ENCODE measurements at places on chromosomes 5 and 9.

- DNase-seq = no peak
Measured at GRCh38 chr5:40027400-40027799, 602.6 kb upstream of the DAB2 start.

DNA sequence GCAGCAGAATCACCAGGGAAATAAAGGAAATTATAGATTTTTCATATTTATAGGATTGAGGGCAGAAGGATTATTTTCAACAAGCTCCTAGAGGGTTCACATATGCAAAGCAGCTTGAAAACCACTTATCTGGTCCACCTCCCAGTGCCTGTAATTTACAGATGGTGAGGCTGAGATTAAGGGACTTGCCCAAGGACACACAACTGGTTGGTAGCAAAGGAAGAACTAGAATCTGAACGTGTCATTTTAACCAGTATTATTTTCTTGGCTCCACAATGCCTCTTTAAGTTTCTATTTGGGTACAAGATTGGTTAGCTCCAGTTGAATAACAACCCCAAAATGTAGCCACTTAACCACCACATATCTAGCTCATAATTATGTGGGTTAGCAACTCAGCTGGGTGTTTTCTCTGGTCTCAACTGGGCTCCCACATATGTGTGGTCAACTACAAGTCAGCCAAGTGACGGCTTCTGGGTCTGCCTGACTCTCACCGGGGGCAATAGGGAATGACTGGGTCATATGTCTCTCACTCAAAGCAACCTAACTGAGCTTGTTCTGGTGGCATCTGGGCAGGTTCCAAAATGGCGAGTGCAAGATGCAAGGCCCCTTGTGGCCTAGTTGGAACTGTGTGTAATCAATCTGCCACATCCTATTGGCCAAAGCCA, 127.7 kb downstream of the ZDHHC21 start:
- DNase-seq = no peak

DNA sequence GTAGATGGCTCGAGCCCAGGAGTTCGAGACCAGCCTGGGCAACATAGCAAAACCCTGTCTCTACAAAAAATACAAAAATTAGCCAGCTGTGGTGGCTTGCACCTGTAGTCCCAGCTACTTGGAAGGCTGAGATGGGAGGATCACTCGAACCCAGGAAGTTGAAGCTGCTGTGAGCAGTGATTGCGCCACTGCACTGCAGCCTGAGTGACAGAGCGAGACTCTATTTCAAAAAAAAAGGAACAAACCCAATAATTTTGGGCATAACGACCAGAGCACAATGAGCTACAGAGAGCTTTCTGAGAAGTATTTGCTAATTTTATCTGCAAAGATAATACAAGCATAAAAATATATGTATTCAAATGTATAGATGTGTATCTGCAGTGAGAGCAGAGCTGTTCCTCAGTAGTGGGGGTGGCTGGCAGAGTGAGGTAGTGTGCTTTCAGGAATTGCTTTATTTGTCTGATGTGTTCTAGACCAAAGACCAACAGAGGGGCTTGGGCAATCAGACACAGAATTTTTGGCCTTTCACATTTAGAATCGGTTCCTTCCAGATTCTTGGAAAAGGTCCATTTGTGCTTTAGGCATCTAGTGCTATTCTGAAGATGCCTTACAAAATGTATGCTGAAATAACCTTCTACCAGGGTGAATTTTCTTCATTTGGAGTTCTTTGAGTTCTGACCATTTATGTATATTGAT, 5.2 kb downstream of the DOCK8 start:
- DNase-seq = no peak

DNA sequence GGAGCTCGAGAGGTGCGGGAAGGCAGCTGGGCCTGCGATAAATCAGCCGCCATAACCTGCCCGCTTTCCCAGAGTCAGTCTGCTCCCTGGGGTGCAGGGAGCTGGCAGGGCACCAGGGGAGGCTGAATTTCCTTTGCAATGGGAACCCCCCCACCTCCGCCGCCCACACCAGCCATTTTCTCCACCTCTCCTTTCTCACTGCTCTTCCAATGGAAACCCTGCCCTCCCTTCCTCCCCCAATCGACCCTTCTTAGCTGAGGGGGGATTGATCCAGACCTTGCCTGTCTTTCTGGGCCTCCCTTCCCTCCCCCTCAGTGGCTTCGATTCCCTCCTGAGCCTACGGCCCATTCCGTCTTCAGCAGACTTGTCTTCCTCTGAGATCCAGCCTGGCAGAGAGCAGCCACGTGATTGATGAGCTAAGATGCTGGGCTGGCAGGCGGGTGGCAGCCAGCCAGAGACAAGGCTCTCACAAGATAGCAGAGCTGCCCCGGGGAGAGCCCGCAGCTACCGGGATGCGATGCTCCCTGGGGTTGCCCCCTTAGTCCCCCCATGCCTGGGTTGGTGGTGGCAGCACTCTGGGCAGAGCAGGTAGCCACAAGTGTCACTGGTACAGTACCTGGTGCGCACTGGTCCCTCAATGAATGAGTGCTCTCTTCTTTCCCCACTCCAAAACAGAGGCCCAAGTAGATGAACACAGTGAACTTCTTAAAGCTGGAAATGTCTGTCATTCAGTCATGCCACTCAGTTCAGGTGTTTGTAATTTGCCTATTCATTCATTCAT, 53.7 kb upstream of the FABP6 start:
- no peak for DNase-seq

- DNase-seq = no peak
Measured at GRCh38 chr5:87110721-87111120, 157.0 kb upstream of the RASA1 start.

DNA sequence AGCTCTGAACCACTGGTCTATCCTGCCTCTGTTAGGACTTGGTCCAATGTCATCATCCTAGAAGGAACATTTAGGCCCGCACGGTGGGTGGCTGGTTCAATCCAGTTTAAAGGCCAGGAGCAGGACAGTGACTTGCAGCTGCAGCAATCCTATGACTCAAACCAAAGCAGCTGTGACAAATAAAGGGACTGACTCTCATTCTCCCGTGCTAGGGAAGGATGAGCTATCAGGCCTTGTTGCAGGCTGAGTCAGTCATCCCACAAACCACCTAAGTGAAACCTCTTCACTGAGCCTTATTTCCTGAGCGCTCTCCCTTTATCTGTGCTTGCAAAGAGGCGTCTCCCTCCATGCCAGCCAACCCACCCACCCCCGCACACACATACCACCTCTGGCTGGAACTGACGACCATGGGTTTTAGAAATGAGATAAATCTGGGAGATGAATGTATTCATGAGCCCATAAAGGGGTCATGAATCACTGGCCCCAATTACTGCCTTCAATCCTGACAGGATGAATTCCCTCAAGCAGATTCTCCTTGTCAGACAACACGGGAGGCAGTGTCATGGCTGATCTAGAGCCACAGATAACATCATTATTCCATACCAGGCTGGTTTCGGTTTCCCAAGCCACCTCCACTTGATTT, 93.4 kb downstream of the KCNIP1 start:
- DNase-seq = no peak
